ENCODE measurements at places on chromosomes 3 and 15.

DNA sequence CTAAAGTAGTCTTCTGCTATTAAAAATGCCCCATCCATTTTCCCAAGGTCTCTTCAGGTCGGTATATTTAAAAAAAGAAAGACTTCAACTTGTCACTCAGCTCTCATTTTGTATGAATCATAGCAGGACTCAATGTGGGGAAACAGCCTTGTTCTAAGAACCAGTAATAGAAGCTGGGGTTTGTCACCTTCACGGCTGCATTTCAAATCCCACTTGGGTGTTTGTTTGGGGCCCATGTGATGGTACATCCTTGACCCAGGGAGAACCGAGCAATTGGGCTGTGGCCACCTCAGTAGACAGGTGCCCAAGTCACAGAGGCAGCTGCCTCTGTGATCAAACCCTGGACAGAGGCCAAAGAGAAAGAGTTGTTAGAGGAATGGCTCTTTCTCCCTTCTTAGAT, 70.3 kb upstream of the ARL8B start:
- no peak for DNase-seq

DNA sequence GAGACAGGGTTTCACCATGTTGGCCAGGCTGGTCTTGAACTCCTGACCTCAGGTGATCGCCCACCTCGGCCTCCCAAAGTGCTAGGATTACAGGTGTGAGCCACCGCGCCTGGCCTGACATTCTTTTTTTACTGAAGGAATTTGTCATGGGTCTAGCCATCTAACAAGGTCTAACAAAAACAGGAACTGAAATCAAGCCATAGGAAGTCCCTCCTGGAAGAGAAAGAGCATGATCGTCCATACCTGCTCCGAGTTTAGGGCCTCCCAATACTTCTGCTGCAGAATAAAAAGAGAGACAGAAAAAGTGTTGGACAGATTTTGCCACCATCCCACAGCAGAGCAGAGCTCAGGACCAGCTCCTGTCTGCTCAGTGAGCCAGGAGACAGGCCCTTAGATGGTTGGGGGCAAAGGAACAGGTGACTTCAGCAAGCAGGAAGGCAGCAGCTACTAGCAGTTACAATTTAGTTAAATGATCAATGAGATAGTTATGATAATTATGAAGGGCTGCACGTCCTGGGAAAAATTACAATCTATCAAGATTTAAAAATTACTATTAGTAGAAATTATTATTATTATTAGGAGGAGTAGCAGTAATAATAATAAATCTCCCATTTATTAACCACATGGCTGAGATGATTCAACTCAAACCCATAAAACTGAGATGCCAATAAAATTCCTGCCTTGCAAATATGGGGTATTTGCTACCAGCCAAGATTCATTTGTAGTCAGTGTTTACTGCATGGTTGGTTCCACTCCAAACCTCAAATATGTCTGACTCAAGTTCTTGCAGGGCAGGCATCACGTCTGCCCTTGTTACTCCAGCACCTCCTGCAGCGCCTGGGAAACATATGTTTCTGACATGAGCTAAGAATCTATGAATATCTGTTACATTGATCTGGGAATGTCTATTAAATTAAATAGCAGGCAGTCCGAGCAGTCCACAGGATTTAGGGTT, 40.1 kb downstream of the TMEM44 start:
- no peak for DNase-seq

GRCh38 chr3:9239680-9240079, 9.8 kb downstream of the SRGAP3 start:
- DNase-seq: no peak

- DNase-seq: no peak
Measured at GRCh38 chr15:90463381-90463780, 66.3 kb upstream of the CRTC3 start.

- no peak for DNase-seq
Measured at GRCh38 chr3:172303941-172304558, 144.2 kb downstream of the GHSR start.

- no peak for DNase-seq
Measured at GRCh38 chr3:107344722-107345121, 32.5 kb upstream of the CCDC54 start.

- DNase-seq: no peak
Measured at GRCh38 chr15:59290295-59291212, 82.1 kb downstream of the MYO1E start.

- DNase-seq: no peak
Measured at GRCh38 chr15:87753539-87753938, 503.0 kb downstream of the NTRK3 start.

DNA sequence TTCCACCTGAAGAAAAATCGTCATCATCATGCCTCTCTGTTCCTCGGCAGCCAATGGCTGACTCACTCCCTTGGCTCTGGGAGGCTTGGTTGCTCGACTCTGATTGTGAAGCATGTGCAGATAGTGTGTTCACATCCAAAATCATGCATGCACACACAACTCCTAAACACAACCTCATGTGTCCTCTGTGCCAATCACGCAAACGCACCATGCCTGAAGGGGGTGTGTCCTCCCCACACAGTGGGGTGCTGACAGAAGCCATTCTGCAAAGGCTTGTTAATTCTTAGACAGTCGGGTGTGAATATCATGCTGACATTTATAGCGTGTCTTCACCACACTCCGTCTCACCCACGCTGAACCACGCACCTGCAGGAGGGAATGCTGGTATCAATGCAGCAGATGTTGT, 11.4 kb upstream of the CCDC174 start:
- no peak for DNase-seq

DNA sequence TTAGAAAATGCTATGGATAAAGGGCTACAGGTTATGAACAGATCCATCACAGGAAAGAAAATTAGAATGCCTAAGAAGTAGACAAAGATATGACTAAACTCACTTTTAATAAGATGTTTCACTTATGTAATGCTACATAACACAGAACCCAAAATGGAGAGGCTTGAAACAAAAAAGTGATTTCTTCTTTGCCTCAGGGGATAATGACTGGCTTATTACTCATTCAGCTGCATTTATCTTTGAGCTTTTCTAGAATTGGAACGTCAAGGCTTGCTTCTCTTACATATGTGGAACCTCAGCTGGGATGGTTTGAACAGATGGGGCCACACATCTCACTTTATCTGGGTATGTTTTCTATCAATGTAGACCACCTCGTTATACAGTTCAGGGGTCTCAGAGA, 120.6 kb upstream of the EPHA3 start:
- no peak for DNase-seq

DNA sequence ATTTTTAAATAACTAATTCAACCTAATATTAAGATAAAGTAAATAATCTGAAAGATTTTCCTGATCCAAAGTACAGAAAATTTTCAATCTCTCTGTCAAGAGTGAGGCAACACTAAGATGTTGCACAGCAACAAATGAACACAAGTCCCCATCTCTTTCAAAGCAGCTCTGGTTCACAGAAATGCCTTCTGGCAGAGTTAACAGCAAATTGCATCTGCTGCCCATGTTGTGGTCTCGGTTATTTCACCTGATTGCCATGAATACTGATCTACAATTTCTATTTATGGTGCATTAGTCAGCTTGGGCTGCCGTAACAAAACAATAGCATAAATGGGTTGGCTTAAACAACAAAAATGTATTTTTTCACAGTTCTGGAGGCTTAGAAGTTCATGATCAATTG, 167.3 kb downstream of the BCHE start:
- no peak for DNase-seq

DNA sequence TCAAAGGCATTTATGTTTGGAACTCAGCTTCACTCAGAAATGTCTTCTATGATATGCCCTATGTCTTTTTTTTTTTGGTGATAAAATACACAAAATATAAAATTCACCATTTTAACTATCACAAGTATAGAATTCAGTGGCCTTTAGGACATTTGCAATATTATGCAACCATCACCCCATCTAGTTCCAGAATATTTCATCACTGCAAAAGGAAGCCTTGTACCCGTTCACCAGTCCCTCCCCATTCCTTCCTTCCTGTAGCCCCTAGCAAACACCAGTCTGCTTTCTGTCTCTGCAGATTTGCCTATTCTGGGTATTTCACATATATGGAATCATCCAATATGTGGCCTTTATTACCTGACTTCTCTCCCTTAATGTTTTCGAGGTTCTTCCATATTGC, 134.8 kb downstream of the ADAMTS9 start:
- DNase-seq: no peak

GRCh38 chr15:58770519-58770856, 614 bp upstream of the MINDY2 start:
- no peak for DNase-seq

DNA sequence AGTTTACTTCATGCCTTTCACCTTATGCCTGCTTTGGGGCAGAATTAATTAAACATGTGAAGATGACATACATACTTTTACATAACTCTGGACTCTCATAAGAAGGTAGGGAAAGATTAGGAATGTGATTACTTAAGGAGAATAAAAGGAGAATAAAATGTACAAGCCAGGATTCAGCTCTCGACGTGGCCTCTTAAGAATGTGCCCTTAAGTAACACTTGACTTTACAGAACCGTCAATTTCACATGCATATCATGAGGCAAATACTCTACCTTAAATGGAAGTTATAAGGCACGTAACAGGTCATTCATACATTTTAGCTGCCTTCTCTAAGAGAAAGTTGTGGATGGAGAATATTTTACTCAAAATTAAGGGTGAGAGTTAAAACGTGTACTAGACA, 263.7 kb upstream of the LMCD1 start:
- DNase-seq: no peak

GRCh38 chr3:139642996-139643395, 34.8 kb downstream of the NMNAT3 start:
- DNase-seq: no peak

GRCh38 chr15:80210611-80211573, 41.1 kb downstream of the CTXND1 start:
- DNase-seq: no peak

DNA sequence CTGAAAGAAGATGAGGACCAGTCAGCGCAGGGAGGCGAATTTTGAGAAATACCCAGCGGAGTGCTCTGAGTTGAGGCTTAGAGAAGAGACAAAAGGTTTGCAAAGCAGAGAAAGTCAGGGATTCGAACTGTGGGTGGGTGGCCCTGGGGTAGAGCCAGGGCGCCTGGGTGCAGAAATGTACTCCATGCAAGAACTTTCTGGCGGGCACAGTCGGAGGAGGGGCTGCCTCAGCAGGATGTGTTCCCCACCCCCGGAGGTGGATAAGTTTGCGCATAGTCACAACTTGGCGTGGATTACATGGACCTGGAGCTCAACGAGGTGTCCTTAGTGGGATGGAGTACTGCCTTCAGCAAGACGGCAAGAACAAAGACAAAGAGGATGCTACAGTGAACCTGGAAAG, 117.3 kb upstream of the ALDH1A3 start:
- no peak for DNase-seq

DNA sequence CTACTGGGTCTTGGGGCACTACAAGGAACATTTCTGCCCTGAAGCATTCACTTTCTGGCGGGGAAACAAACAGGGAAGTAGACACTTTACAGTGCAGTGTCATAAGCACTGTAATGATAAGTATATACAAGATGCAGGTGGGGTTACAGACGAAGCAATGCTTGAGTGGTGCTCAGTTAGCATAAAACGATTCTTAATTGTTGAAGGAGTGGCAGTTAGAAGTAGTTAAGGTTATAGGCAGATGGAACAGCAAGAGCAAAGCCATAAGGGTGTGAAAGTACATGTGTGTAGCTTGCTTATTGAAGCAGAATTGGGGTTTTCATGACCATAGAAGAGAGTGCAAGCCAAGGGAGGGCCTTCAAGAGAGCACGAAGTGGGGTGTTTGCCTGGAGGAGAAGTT, 46.2 kb downstream of the SLC25A26 start:
- no peak for DNase-seq

DNA sequence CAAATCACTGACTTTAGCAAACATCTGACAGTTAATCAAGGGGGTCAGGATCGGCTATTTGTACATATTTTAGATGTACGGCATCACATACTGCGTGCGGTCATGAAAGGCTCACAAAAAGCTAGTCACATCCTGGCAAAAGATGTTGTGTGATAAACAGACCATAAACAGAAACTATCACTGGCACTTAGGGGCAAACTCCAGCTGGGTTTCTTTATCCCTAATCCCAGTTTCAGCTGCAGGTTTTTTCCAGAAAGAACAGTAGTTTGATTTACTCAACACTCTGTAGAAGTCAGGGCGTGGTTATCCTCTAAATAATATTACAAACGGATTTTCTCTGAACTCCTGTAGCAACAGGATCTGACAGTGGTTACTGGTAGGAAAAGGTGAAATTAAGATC, 112.4 kb upstream of the BHLHE40 start:
- DNase-seq: no peak

GRCh38 chr15:100338971-100339444, 2.8 kb downstream of the ADAMTS17 start:
- DNase-seq: peak; percentile 89

- peak; percentile 61 for DNase-seq
Measured at GRCh38 chr15:85639752-85640381, 154.9 kb downstream of the KLHL25 start.

DNA sequence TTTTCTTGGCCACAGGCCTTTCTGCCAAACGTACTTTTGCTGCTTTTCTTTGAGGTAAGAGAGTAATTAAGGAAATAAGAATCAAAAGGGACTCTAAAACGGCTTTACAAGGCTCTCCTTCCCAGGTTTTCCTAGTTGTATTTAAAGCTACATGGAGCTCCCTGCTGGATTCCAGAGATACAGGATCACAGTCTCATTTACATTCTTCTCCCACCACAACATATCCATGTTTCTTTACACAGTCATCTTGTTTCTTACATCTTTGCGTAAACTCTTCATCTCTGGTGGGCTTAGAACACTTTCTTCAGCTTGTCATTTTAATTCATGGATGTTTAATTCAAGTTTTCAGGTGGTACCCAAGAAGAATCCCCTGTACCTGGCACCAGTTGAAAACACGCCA, 117.6 kb upstream of the BFSP2 start:
- DNase-seq: no peak

DNA sequence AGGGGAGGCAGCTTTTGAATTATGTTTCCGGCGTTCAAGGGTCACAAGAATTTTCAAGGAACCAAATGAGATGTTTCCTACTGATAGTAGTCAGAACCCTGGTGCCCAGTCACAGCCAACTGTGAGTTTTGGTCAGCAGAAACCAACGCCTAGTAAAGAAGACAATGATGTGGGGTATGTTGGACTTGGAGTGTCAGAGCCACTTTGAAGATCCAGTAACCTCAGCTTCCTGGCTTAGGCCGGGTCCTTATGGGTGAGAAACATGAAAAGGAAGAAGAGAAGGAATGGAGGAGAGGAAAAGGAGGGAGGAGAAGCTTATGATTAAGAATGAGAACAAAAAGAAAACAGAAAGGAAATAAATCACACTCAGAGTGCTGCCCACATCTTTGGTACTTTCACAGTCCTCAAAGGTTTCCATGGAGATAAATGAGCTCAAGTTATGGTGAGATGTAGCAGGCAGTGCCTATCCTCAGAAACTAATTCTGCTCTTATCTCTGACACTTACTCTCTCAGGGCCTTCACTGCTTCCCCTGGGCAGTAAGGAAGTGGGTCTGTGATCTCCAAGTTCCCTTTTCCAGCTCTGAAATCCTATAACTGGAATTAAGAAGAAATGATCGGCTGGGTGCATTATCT, 2.0 kb upstream of the MCF2L2 start:
- DNase-seq: no peak

Measured in islet precursor cell (in vitro differentiated cells).